ENCODE measurements at places on chromosomes 3 and 15.

DNA sequence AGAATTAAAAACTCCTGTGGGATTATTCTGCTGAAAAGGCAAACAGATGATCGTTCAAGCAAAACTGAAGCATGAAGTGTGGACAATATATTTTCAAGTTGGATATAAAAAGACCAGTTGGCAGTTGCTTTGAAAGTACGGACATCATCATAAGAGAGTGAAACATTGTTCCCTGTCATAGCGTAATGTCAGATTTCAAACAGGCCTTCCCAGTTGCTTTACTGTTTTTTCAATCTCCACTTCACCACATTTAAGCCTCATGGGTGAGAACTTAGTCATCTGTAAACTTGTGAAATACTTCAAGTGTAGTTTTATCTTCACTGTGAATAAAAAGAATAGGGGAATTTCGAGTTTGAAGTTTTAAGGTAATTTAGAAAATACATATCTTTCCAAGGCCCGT lies 435.1 kb upstream of the CNTN3 start:
- no peak for DNase-seq

GRCh38 chr15:26773917-26774316 lies 1.1 kb upstream of the GABRB3 start:
- DNase-seq = no peak

DNA sequence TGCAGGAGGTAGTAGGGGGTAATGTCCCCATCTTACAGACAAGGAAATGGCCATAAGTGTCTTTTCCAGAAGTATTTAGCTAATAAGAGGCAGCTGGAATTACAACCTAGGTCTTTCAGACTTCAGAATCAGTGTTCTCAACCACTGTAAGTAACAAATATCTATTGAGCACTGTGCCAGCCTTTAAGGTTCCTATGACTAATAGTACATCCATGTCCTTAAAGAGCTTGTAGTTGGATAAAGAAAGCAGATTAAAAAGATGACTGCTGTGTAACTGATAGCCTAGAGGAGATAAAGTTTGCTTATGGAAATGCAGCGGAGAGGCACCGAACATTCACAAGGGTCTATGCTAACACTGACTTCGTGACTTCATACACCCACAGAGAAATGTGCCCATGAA lies 136.0 kb downstream of the KCNMB2 start:
- DNase-seq = no peak

- DNase-seq = no peak
These were observed 70.2 kb upstream of the ST3GAL6 start for GRCh38 chr3:98692787-98693473.

DNA sequence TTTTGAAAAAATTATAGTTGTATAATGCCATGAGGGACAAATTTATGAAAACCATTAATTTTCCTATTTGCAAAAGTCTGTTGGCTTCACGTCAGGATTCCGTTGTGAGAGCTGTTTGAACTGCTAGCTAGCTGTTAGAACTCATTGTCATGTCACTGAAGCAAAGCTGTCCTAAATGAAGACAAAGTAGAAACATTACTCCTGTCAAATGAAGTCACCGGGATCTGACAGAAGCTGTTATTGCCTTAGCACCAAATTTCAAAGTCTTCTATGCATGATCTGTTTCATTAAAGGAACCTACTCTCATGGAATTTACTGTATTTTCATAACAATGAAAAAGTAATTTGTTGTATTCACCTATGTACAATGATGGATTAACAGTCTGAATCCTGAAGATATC lies 479.8 kb downstream of the PLOD2 start:
- DNase-seq = no peak

- no peak for DNase-seq
These were observed 53.0 kb upstream of the TMEM115 start for GRCh38 chr3:50412231-50412754.

GRCh38 chr3:143450632-143451031 lies 331.1 kb downstream of the CHST2 start:
- no peak for DNase-seq

All from stimulated activated CD8-positive, alpha-beta memory T cell treated with anti-CD3 and anti-CD28 coated beads, Interleukin-7, amount 100 ng/mL, for 1 hour (primary cell).